ENCODE measurements at places on chromosomes 5 and 9.

DNA sequence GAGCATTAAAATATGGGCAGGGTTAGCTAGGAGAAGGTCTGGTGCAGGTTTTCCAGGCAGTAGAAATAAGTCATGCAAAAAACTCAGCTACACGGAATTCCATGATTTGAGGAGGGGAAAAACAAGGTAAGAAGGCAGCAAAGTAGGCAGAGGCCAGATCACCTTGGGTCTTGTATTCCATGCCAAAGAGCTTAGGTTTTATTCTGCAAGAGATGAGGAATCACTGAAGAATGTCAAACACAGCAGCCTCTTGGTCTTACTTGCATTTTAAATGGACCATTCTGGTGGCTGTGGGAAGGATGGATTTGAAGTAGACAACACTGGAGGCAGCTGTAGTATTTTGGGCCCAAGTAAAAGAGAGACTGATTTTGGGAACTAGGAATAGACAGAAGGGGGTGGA, 8.6 kb downstream of the TRPM3 start:
- no peaks in the 10 kb centered on the region for H3K4me1 ChIP-seq
- no peak overlapping the region for H3K4me3 ChIP-seq
- no peak for DNase-seq

- no peaks in the 10 kb centered on the region for H3K27me3 ChIP-seq
- no peaks in the 10 kb centered on the region for H3K36me3 ChIP-seq
- H3K27ac ChIP-seq = peak overlapping the region; percentile 14
- no peak for DNase-seq
- peak overlapping the region; percentile 24 for H3K4me3 ChIP-seq
Observed at GRCh38 chr5:116395226-116395625, 179.4 kb downstream of the SEMA6A start.

GRCh38 chr5:119340597-119341218, 15.1 kb upstream of the TNFAIP8 start:
- no peak for DNase-seq
- no peaks in the 10 kb centered on the region for H3K36me3 ChIP-seq
- no peak overlapping the region for H3K27ac ChIP-seq
- no peak overlapping the region for H3K4me3 ChIP-seq

GRCh38 chr9:13377171-13377925, 97.9 kb upstream of the MPDZ start:
- no peaks in the 10 kb centered on the region for H3K27me3 ChIP-seq
- H3K4me3 ChIP-seq = no peak overlapping the region
- no peak for DNase-seq
- H3K36me3 ChIP-seq = no peaks in the 10 kb centered on the region
- no peaks in the 10 kb centered on the region for H3K4me1 ChIP-seq
